ENCODE measurements at places on chromosomes 2 and 18. TPM values are rescaled to one million over a fixed set of nuclear protein-coding genes. Genes with fewer than 3 reads are reported as not detected.

The GALNT14 gene
- 16.0 TPM for total RNA-seq

The ADAM23 gene
- total RNA-seq, result 37.2 TPM

The FAM161A gene
- total RNA-seq, result 29.1 TPM

The SLC11A1 gene
- 3.8 TPM for total RNA-seq

The PRSS56 gene
- total RNA-seq, result not detected

The ASB18 gene
- not detected for total RNA-seq

The VWA3B gene
- 1.3 TPM for total RNA-seq

The C2orf92 gene
- total RNA-seq, result 11.3 TPM

Measured in parietal lobe (tissue), 2 donors.